ENCODE measurements at places on chromosomes 12 and 14.
A peak's percentile ranks its signal among the peaks of the same experiment; 100 is the strongest.

DNA sequence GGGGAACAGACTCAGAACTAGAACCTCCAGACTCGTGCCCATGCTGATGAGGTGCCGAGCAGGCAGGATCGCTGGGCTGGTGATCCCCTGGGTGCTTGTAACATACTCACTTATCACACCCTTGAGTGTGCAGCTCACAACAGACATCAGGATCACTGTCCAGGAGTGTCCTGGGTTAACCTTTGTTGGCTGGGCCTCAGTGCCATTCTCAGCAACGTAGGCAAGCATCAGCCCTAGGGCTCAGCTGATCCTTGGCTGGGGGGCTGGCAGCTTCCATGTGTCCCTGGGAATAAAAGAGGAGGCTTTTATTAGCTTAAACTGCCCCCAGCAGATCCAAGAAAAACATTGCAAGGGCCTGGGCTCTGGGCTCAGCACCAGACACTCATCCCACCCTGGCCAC is 1.6 kb downstream of the TMEM229B start:
- no peak overlapping the region for H3K4me3 ChIP-seq
- no peaks in the 10 kb centered on the region for H3K36me3 ChIP-seq
- no peaks in the 10 kb centered on the region for H3K27me3 ChIP-seq
- H3K27ac ChIP-seq, result no peak overlapping the region

DNA sequence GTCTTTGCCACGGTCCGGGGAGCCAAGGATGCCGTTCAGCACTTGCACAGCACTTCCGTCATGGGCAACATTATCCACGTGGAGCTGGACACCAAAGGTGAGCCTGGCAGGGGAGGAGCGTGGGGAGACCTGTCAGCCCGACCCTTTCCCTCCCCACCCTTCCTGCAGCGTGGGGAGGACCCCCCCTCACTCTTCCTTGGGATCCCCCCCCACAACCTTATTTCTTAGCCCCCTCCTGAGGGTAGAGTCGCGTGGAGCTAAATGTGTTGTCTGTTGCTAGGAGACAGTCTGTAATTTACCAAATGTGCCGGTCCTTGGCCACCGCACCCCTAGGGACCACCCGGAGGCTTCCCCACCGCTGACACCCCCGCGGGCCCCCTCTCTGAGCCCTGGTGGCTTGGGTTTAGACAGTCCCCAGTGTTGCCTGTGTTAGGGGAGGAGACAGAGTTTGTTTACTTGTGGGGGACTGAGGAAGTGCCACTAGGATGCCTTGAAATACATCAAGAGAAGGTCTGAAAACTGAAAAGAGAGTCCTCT is 2.3 kb downstream of the SETD1B start:
- no peaks in the 10 kb centered on the region for H3K27me3 ChIP-seq
- H3K27ac ChIP-seq, result no peak overlapping the region
- no peaks in the 10 kb centered on the region for H3K4me1 ChIP-seq

GRCh38 chr14:42277840-42278239 is 671.2 kb downstream of the LRFN5 start:
- H3K27ac ChIP-seq, result no peak overlapping the region
- no peak for DNase-seq
- H3K27me3 ChIP-seq, result no peaks in the 10 kb centered on the region
- no peak overlapping the region for H3K4me3 ChIP-seq
- no peaks in the 10 kb centered on the region for H3K4me1 ChIP-seq

DNA sequence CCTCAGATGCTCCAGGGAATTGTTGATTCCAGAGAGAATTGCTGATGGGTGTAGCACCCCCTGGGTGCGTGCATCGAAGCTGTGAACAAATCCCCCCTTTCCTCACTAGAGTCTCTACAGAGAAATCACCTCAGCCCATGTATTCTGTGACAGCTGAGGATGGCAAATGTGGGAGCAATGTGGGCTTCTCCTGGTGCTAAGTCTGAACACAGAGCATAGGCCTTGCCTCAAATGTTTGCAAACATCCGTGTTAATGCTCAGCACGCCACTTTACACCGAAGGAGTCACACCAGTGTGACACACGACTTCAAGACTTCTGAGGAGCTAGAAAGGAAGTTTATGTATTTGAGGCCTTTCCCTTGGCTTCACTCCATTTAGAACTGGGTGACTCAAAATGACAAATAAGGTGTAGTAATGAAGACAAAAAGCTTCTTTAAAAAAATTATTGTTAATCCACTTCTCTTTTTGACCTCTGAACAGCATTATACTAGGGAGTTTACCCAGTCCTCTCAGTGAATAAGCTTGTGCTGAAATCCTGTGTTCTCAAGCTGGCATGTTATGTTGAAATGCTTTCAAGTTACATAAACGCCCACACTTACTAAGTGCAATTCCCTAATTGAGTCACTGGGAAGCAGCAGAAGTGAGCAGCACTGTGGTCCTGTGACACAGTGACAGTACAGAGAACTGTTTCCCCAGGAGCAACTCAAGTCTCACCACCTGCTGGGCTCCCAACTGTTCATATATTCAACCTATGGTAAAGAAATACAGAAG is 92.9 kb downstream of the FAR2 start:
- H3K4me1 ChIP-seq, result peaks cover 6% of the 10 kb centered on the region
- no peaks in the 10 kb centered on the region for H3K27me3 ChIP-seq
- DNase-seq, result peak; percentile 81

DNA sequence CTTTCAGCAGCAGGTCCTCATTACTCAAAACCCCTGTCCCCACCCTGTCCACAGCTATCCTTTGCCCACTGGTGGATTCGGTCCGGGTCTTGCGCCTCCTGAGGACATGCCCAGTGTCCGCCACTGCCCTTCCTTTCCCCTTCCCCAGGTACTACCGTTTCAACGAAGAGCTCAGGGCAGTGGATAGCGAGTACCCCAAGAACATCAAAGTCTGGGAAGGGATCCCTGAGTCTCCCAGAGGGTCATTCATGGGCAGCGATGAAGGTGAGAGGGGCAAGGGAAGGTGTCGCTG is 8.7 kb downstream of the MMP14 start:
- DNase-seq, result no peak
- H3K4me1 ChIP-seq, result no peaks in the 10 kb centered on the region
- H3K36me3 ChIP-seq, result peaks cover 56% of the 10 kb centered on the region

DNA sequence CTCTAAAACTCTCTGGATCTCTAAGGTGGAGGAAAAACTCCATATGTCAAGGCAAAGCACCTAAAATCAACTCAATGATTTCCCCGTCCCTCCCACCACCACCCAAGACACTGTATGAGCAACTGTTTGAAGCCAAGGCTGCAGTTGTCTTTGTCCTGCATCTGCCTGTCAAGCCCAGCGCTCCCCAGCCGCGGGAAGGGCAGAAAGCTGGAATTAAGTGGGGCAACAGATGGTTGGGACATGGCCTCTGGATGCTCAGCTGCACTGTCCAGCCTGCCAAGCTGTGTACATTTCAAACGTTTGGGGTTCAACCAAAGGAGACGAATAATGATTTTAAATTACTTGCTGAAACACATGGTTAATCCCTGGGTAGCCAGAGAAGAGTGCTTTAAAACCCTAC is 42.2 kb upstream of the PTGR2 start:
- no peaks in the 10 kb centered on the region for H3K27me3 ChIP-seq
- H3K36me3 ChIP-seq, result no peaks in the 10 kb centered on the region
- DNase-seq, result no peak

GRCh38 chr14:68790644-68791077 is 2.2 kb downstream of the ZFP36L1 start:
- H3K4me3 ChIP-seq, result peak overlapping the region; percentile 94
- peaks cover 33% of the 10 kb centered on the region for H3K36me3 ChIP-seq
- no peak overlapping the region for H3K27ac ChIP-seq
- no peaks in the 10 kb centered on the region for H3K27me3 ChIP-seq
- peaks cover 2% of the 10 kb centered on the region for H3K4me1 ChIP-seq

- H3K36me3 ChIP-seq, result no peaks in the 10 kb centered on the region
- no peak overlapping the region for H3K4me3 ChIP-seq
- peaks cover 5% of the 10 kb centered on the region for H3K27me3 ChIP-seq
- no peak overlapping the region for H3K27ac ChIP-seq
- no peak for DNase-seq
- peaks cover 3% of the 10 kb centered on the region for H3K4me1 ChIP-seq
These were observed 224.1 kb downstream of the ASCL1 start for GRCh38 chr12:103181366-103182152.

DNA sequence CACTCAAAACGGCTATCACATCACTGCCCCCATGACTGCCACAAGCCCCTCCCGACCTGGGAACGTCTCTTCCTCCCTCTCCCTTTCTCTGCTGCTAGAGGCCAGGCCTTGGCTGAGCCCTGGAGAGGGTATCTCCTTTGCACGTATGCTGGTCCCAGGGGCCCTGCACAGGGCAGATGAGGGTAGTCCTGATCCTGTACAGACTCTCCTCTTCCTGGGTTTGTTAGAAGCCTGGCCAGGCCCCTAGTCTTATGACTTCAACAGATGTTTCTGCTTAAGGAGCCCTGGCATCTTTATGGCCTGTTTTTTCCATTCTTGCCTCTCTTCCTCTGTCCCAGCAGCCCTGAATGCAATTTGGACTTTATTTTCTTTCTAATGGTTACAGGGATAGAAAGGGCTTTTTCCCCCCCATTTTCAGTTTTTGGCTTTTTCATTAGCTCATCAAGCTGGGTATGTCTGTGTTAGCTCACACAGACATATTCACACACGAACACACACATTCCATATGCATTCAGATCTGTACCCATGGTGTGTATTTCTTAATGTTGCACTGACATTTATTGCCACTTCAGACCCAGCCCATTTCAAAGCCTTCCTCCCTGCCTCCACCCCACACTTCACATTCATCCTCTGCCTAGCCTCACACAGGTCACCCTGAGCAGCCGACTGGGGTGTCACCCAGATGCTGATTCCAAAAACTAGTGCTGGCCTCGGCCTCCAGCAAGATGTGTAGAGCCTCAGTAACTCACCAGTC is 203.2 kb downstream of the ZFP36L1 start:
- no peak overlapping the region for H3K27ac ChIP-seq
- no peaks in the 10 kb centered on the region for H3K36me3 ChIP-seq
- DNase-seq, result peak; percentile 56
- no peaks in the 10 kb centered on the region for H3K27me3 ChIP-seq
- peaks cover 16% of the 10 kb centered on the region for H3K4me1 ChIP-seq
- no peak overlapping the region for H3K4me3 ChIP-seq

DNA sequence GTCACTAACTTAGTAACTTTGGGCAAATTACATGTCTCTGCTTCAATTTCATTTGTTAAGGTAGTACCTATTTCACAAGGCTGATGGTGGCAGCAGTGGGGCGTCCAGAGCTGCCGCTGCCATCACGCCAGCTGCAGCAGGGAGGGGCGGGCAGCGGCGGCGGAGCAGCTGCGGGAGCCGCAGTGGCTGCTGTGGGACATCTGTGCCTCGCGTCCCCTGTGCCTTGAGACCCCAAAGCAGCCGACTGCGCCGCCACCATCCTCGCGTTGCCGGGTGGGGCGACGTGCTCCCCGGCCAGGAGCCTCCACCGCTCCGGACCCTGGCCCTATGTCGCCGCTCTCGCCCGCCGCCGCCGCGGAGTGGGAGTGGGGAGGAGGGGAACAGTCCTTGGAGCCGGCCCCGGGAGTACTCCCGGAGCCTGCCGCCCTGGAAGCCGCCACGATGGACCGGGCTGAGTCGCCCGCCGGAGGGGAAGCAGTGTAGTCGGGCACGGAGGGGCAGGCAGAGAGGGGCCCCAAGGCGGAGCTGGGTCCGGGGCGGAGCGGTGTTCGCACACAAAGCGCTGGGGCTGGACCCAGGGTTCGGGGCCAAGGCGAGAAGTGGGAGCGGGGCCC is 51.4 kb downstream of the A2M start:
- H3K4me1 ChIP-seq, result no peaks in the 10 kb centered on the region
- H3K27ac ChIP-seq, result peak overlapping the region; percentile 68
- peak; percentile 92 for DNase-seq
- H3K36me3 ChIP-seq, result no peaks in the 10 kb centered on the region

- H3K36me3 ChIP-seq, result peaks cover 13% of the 10 kb centered on the region
- H3K4me3 ChIP-seq, result peak within 1 kb of the TSS; percentile 93
- no peaks in the 10 kb centered on the region for H3K27me3 ChIP-seq
- H3K27ac ChIP-seq, result peak within 1 kb of the TSS; percentile 99
- peak; percentile 100 for DNase-seq
These were observed at the start of gene SPATS2 for GRCh38 chr12:49367381-49368239. TSS of gene SPATS2 (plus strand) at chr12:49367462. CDS start at chr12:49461013, 93,551 bp downstream.

DNA sequence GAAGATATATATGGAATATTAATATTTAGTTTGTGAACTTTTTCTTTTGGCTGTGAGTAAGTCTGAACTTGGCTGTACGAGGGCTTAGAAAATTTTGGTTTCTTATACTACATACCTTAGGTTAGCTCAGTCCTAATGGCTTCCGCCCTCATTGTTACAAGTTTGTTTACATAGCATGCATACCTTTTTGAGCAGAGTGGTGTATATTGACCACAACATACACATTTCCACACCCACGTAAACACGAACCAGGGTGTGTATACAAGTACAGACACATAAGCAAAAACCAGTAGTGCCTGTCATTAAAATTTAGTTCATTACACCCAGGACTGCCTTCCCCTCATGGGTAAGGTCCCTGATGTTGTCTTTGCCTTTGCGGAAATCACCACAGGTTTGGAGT is 230.2 kb upstream of the RGS6 start:
- peaks cover 54% of the 10 kb centered on the region for H3K36me3 ChIP-seq
- H3K27me3 ChIP-seq, result no peaks in the 10 kb centered on the region
- H3K27ac ChIP-seq, result no peak overlapping the region
- no peak overlapping the region for H3K4me3 ChIP-seq
- no peaks in the 10 kb centered on the region for H3K4me1 ChIP-seq

GRCh38 chr14:64612021-64612380 is 62.2 kb downstream of the PPP1R36 start:
- H3K36me3 ChIP-seq, result no peaks in the 10 kb centered on the region
- H3K4me3 ChIP-seq, result no peak overlapping the region
- DNase-seq, result no peak
- H3K27ac ChIP-seq, result no peak overlapping the region
- H3K27me3 ChIP-seq, result no peaks in the 10 kb centered on the region

GRCh38 chr12:110403976-110404682 is 621 bp upstream of the ANAPC7 start:
- no peaks in the 10 kb centered on the region for H3K4me1 ChIP-seq
- H3K36me3 ChIP-seq, result peaks cover 17% of the 10 kb centered on the region
- H3K27me3 ChIP-seq, result no peaks in the 10 kb centered on the region

GRCh38 chr12:108690542-108691174 is 40.7 kb downstream of the CORO1C start:
- H3K27ac ChIP-seq, result peak overlapping the region; percentile 100
- H3K36me3 ChIP-seq, result peaks cover 39% of the 10 kb centered on the region
- DNase-seq, result no peak
- H3K27me3 ChIP-seq, result no peaks in the 10 kb centered on the region
- H3K4me1 ChIP-seq, result peaks cover 37% of the 10 kb centered on the region

DNA sequence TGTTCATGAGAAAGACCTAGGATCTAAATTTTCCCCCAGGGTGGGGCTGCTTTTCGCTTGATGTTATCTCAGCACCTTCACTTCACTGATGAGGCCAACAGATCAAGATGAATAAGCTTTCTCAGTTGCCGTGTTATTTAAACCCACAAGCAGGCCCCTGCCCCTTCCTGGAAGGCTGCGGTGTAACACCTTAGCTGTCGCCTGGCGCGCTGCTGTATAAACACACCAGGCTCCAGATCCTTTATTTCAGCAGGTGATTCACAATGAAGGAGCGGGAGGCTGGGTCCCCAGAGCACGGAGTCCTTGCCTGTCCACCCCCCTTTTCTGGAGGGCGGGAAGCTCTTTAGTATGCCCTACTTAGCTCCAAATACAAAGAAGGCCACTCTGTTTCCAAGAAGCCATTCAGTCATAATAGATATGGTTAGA is 515.4 kb downstream of the FUT8 start:
- H3K4me3 ChIP-seq, result no peak overlapping the region
- H3K36me3 ChIP-seq, result no peaks in the 10 kb centered on the region
- peak; percentile 81 for DNase-seq
- H3K27ac ChIP-seq, result no peak overlapping the region
